Stimulated activated CD4-positive, alpha-beta T cell treated with anti-CD3 and anti-CD28 coated beads, Interleukin-4, amount 100 ng/mL, for 1 hour (primary cell): ENCODE measurements at places on chromosomes 13 and 19.
A peak's percentile ranks its signal among the peaks of the same experiment; 100 is the strongest.

DNA sequence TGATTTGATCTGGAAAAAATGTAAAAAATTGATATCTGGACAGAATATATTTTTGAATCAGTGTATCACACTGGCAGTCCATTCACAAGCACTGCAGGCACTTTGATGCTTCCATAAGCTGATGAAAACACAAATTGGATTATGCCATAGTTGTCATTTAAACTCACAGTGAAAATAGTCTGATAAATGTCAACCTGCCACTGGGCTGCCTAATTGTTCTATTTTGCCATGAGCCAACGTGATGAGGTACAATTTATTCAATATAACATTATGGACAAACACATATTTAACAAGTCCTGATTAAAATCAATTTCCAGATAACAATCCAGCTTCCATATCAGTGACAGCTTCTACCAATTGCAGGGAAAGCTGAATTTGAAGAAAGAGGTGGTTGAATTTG is 1244.9 kb downstream of the EFNB2 start:
- no peak for DNase-seq

DNA sequence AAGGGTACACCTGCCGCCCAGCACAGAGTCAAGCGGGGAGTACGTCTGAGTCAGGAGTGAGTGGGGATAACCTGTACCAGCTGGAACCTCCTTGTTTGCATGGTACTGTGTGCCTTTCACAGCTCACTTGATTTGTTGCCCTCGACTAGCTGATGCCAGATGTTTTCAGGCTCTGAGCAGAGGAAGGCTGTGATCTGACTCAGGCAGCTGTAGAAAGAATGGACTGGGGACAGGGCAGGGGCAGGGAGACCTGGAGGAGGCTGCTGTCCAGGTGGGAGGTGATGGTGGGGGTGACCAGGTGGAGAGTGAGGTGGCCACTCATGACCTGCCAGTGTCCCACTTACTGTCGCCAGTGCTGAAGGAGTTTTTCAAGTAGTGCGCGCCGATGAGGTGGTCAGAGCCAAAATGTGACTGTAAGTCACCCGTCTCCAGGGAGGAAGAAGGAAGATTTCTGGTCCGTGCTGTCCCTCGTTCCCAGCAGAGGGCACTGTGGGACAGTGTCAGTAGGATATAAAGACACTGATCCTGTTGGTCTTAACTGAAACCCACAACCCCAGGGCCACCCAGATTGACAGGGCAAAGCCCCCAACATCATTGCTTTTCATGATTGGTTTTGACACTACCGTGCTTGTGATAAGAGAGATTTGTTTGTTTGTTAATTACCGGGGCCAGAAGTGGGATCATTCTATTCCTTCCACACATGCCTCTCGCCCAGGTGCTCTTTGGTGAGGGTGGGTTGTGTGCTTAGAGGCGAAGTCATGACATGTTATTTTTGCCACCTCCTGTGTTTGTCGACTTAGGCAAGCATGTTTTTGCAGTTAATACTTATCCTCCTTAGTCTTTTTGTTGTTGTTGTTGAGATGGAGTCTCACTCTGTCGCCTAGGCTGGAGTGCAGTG is 128.4 kb downstream of the DPF1 start:
- DNase-seq = peak; percentile 57

DNA sequence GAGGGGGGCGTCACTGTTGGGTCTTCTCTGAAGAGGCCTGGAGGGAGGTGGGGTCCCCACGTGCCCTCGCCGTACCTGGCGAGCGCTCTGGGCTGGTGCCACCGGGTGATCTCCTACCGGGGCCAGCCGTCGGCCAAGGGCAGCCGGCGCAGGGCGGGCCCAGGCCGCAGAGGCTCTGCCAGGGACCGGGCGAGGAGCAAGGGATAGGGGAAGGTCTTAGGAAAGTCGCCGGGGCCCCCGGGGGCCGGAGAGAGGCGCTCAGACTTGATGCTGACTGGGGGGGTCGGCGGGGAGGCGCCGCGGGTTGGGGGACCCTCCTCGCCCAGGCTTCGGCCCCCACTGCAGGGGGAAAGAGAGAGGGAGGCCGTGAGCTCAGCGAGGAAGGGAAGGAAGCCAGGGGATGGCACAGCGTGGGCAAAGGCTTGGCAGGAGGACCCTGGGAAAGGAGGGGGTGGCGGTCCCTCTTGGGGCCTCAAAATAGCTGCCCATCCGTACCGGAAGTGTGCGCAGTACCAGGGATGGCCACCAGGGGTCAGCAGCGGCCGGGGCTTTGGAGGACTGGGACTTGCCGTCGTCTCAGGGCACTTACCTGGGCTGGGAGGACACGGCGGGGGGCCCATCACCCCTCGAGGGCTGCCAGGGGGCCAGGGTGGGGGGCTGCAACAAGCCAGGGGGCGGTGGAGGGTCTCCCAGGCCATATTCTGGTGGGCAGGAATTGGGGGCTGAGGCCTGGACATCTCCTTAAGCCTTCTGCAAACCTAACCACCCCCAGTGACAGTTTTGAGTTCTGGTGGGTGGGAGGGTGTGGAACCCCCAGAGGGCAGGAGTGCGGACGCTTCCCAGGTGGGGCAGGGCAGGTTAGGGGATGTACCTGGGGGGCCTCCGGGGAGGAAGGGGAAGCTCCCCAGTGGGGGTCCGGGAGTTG is 7.7 kb upstream of the TMEM161A start:
- DNase-seq = peak; percentile 85

GRCh38 chr13:26563713-26564112 is 6.2 kb downstream of the WASF3 start:
- no peak for DNase-seq

- DNase-seq = no peak
Observed at GRCh38 chr19:42306646-42307045, 4.2 kb upstream of the PAFAH1B3 start.

- no peak for DNase-seq
Observed at GRCh38 chr13:21583478-21583877, 20.5 kb downstream of the MICU2 start.

DNA sequence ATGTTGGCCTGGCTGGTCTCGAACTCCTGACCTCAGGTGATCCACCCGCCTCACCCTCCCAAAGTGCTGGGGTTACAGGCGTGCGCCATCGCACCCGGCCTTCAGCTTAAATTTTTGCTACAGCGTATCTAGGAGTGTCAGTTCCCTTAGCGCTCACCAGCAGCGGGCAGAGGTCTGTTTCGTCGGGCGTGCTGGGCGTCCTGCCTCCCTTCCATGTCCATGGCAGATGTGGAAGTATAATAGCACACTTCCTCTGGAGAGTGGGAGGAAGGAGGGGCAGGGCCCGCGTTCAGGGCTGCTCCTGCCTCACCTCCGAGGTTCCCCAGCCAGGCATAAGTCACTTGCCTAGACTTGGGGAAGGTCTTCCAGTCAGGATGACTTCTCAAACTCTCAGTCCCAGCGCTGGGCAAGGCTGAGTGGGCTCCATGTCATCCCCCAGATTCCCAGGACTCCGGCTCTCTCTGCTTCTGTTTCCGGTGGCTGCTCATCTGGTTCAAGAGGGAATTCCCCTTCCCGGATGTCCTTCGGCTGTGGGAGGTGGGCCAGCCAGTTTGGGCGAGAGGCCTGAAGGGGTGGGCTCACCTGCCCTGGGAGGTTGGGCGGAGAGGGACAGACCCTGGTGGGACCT is 9.5 kb downstream of the IL4I1 start:
- no peak for DNase-seq

- no peak for DNase-seq
Observed at GRCh38 chr13:72463561-72463960, 263.9 kb downstream of the MZT1 start.

DNA sequence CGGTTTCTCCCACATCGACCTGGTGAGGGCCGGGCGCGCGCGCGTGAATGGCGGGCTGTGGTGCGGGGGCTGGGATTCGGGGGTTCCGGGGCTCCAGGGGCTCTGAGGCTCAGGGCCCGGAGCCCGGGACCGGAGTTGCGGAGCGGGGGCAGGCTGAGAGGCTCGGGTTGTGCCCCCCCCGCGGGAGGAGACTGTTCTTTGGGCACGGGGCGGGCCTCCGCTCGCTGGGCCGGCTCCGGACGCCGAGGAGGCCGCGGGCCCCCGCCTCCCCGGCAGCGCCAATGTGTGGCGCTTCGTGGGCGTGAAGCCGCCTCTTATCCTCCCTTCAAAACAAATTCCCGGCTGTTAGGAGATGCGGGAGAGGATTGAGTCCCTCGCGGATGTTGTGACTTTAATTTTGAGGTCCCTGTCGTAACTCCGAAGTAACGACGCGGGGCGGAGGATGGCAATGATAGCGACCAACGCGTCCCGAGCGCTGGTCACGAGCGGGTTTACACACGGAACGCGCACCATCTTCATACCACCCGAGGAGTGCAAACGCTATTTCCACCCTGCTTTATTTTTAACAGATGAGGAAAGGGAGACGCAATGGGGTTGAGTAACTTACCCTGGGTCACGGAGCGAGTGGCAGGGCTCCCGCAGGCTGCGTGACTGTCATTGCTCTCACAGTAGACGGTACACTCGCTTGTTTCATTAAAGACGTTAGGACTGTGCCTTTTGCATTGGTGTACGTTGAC is 536 bp downstream of the UBA2 start:
- no peak for DNase-seq

- peak; percentile 64 for DNase-seq
Observed at GRCh38 chr13:114124921-114125320, 7.5 kb downstream of the RASA3 start.

DNA sequence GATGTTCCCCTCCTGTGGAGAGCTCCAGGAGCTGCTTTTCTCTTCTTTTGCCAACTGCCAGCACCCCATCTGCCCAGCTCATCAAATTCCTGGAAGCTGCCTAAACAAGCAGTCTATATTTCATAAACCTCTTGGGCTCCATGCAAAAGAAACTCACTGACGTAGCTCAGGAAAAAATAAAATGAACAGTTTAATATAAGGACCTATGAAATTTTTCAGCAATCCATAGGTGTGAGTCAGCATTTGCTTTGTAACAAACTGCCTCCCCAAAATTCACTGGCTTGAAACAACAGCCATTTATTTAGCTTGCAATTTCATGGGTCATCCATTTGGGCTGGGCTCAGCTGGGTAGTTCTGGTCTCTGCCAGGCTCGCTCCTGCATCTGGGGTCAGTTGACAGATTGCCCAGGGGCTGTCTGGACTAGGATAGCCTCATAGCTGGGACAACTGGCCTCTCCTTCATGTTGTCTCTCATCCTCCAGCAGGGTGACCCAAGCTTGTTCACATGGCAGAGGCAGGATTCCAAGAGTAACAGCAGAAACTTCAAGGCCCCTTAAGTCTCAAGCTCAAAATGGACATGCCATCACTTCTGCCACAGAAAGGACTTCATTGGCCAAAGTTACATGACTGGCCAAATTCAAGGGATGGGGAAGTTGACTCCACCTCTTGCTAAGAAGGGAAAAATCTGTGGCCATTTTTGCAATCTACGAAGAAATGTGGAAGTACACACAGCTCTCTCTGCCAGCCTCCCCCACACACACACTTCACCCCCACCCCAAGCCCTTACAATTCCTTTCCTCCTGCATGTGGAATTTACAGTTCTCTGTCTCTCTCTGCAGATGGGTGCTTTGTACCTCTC is 7.9 kb upstream of the PVR start:
- no peak for DNase-seq

GRCh38 chr19:21604351-21604926 is 99.0 kb downstream of the ZNF429 start:
- DNase-seq = no peak

- no peak for DNase-seq
Observed at GRCh38 chr13:79281339-79281747, 124.7 kb downstream of the RBM26 start.

DNA sequence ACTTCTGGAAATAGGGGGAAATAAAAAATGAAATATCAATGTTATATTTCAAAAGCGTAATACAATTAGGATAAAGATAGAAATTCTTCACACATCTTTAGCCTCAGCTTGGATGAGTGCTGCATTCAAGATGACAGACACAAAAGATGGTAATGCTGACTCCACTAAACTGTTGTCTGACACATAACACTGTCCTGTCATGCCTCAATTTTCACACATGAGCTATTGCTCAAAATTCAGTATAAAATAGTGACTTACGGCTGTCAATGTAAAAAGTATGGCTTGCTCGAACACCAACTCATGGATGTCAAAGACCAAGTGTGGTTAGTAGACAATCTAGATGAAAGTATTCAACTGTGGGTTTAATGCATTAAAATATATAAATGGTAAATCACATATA is 94.5 kb downstream of the KLF12 start:
- DNase-seq = no peak

- DNase-seq = no peak
Observed at GRCh38 chr13:27403203-27403678, 21.2 kb upstream of the GTF3A start.

DNA sequence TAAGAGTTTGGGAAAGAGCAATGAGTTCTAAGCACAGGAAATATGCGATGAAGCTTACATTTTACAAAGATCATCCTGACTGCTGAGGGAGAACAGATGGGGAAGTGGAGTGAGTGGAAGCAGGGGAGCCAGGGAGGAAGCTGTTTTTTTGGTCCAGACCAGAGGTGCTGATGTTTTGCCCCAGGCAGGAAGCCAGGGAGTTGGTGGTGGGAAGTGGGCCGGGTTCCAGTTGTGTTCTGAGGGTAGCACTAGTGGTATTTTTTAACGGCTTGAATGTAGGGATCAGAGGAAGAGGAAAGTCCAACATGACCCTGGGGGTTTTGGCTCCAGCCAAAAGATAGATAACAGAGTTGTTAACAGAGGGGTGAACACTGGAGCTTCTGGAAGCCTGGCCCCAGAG is 20.7 kb upstream of the OLFM4 start:
- DNase-seq = no peak

- DNase-seq = peak; percentile 58
Observed at GRCh38 chr13:40026741-40027140, 371.3 kb downstream of the COG6 start.

GRCh38 chr13:51687947-51688714 is 103.9 kb downstream of the WDFY2 start:
- DNase-seq = no peak

GRCh38 chr13:68846663-68847062 is 1261.0 kb upstream of the ATXN8OS start:
- no peak for DNase-seq

DNA sequence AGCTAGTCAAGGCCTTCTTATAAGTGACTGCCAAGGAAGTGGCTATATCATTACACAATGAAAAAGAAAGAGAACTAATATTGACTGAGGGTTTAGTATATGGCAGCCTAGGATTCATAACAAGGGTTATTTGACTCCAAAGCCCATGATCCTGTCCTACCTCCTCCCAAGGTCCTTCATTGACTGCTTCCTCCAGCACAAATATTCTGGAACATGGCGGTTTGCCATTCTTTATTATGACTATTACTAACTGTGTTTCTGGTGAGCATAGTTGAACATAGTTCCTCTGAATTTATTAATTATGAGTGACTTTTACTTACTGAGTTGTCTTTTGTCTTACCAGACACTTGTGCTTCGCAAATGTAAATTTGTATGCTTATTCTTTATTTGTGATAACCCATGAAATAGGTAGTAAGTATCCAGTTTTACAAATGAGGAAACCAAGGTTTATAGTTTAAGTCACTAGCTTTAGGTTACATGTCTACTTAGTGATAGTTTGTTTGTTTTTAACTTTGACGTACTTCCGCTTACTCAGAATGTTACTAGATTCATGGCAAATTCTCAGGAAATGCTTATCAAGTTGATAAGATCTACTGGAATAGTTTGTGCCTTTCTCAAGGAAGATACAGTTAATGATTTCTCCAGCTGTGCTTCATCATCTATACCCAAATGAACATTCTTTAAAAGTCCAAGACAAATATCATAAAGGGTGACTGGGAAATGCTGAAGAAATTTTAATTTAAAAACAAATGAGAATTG is 15.5 kb upstream of the DCLK1 start:
- no peak for DNase-seq

- no peak for DNase-seq
Observed at GRCh38 chr19:16911046-16911445, 22.2 kb downstream of the F2RL3 start.

GRCh38 chr13:90867336-90867683 is 480.2 kb upstream of the MIR17HG start:
- DNase-seq = no peak

GRCh38 chr19:50649433-50650391 is at the start of gene C19orf81:
Gene C19orf81 (plus strand): TSS chr19:50649445. CDS start chr19:50649445, 0 bp downstream.
- no peak for DNase-seq
